ENCODE measurements at places on chromosomes 5 and 9.

- no peak for DNase-seq
Observed at GRCh38 chr5:93594591-93595419, 11.8 kb downstream of the NR2F1 start.

DNA sequence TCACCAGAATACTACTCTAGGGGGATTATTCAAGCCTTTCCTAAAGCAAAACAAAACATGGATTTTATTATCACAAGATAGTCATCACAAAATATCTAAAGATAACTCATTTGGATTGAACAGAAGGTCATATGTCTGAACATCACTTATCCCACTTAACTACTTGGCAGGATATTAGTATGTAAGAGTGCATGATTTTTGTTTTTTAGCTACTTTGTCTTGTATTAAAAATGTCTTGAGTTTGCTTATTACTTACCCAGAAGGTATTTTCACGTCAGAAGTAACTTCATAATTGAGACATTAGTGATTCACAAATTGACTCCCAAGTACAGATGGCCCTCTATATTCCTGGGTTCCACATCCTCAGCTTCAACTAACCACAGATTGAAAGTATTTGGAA, 113.8 kb downstream of the TLE4 start:
- no peak for DNase-seq

DNA sequence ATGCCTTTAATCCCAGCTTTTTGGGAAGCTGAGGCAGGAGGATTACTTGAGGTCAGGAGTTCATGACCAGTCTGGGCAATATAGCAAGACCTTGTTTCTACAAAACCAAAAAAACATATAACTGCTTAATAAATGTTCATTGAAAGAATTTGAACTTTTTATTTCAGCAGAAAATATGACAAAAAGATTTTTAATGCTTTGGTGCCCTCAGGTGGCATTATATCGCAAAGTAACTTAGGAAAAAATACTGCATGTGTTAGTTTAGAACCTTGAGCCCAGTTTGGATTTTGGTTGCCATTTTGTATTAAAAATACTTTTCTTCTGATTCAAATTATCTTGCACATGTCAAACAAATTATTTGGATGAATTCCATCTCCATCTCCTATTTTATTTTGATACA, 103.2 kb downstream of the GPBP1 start:
- DNase-seq = no peak

DNA sequence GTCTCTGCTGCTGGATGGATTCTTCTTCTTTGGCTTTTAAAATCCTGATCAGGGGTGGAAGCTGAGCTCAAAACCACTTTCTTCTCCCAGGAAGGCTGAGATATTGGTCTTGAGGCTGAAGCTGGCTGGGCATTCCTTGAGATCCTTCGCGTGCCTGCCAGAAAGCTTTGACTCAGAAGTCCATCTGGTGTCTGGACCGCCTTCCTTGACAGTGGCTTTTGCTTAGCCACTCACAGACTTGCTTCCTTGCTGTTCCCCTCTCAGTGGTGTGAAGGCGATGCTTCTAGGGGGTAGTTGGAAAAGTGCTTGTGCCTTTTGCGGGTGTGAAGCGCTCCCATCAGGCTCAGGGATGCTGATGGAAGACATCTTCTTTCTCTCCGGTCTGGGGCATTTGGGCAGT, 45.9 kb downstream of the RGS3 start:
- no peak for DNase-seq

GRCh38 chr5:99795031-99795430, 740.1 kb upstream of the FAM174A start:
- DNase-seq = no peak

DNA sequence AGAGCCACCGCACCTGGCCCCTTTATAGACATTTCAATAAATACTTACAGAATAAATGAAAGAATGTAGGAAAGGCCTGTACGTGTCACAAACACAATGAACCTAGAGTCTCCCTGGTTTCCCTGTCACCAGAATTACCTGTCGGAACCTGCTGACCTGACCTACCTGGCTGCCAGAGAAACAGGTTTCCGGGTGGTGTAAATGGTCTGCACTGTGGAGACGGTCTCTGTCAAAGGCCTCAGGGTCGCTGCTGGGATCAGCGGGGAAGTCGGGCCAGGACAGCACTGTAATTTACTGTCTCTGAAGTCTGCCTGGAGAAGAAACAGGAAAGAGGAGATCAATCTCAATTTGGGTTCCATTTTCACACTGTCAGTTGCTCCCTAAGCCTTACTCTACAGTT, 9.3 kb upstream of the FRRS1L start:
- no peak for DNase-seq

GRCh38 chr9:98610211-98610610, 98.5 kb downstream of the GABBR2 start:
- DNase-seq = no peak

- DNase-seq = peak; percentile 59
Observed at GRCh38 chr5:6188344-6188743, 190.0 kb downstream of the MED10 start.

GRCh38 chr5:156595132-156595787, 254.8 kb upstream of the PPP1R2B start:
- DNase-seq = no peak

DNA sequence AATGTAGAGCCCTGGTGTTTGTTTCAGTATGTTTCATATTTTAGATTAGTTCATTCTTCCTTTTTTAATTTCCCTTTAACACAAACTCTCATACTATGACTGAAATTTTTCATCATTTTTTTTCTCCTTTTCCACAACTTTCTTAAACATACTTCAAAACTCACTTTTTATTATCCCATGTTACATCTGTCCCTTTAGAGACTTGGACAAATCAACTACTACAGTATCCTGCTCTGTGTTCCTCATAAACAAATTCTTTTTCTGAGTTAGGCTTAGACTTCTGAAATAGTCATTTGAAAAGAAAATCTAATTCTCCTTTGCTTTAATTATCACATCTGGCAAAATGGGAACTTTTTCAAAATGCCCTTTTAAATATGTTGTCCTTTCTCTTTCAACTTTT, 15.3 kb downstream of the MATR3 start:
- DNase-seq = no peak

- no peak for DNase-seq
Observed at GRCh38 chr5:116386633-116387032, 188.0 kb downstream of the SEMA6A start.

DNA sequence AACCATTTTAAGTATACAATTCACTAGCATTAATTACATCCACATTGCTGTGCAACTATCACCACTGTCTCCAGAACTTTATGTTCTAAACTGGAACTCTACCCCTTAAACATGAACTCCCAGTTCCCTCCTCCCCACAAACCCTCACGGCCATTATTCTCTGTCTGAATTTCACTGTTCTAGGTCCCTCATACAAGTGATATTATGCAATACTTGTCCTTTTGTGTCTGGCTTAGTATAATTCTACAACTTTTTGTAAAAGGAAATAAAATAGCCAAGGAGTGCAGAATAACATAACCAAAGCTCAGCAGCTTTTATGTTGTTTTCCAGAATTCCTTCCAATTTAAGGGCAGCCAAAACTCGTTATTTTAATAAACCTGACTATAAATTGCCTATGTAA, 53.2 kb downstream of the NAA35 start:
- no peak for DNase-seq

GRCh38 chr5:173925449-173926071, 37.4 kb downstream of the CPEB4 start:
- peak; percentile 16 for DNase-seq

DNA sequence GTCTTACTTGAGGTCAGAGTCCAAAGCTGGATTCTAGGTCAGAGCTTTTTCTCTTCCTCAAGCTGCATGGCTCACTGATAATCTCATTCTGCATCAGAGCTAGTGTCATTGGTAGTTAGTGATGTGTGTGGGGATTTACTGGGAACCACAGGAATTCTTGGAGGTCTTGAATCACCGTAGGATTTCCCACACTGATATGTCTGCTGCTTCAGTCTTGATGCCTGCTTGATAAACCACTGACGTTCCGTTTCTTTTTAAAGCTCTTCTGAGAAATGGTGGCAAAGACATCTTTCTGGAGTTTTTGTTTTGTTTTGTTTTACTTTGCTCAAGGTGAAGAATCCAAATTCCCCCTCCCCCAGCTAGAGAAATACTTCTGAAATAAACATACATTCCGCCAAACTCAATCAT, 1.2 kb upstream of the GARIN3 start:
- DNase-seq = peak; percentile 13

GRCh38 chr9:71820403-71820921, 52.1 kb upstream of the CEMIP2 start:
- no peak for DNase-seq

DNA sequence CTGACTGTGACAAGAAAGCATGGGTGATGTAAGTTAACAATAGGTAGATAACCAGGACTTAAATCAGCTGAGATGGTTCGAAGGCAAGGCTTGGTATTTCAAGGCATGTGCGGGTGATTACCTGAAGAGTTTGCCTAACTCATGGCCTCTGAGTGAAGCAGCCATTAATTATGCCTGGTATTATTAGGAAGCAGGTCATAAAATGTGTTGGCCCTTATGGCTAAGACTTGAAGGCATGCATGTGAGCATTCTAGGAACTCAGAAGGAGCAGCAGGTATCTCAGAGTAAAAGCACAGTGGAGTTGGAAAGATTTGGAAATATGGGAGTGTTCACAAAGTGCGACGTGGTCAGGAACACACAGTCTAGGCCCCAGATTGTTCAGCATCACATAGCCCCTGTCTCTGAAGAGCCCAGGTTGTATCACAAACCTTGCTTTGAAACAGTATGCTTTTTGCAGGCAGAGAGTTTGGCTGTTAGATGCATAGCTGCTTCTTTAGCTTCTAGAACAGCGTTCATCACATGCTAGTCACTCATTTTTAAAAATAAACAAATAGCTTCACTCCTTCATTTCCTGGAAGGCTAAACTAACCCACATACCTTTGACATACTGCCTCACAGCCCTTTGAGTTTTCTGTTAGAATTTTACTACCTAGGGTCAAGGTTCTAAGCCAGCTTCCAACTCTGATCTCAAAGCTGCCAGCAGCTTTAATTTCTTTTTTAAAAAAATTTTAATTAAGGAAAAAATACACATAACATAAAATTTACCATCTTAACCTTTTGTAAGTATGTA, 2.1 kb downstream of the HEXB start:
- DNase-seq = no peak

GRCh38 chr5:114265432-114266060, 96.3 kb upstream of the KCNN2 start:
- DNase-seq = no peak

GRCh38 chr9:108776920-108777639, 78.7 kb downstream of the ACTL7B start:
- no peak for DNase-seq

DNA sequence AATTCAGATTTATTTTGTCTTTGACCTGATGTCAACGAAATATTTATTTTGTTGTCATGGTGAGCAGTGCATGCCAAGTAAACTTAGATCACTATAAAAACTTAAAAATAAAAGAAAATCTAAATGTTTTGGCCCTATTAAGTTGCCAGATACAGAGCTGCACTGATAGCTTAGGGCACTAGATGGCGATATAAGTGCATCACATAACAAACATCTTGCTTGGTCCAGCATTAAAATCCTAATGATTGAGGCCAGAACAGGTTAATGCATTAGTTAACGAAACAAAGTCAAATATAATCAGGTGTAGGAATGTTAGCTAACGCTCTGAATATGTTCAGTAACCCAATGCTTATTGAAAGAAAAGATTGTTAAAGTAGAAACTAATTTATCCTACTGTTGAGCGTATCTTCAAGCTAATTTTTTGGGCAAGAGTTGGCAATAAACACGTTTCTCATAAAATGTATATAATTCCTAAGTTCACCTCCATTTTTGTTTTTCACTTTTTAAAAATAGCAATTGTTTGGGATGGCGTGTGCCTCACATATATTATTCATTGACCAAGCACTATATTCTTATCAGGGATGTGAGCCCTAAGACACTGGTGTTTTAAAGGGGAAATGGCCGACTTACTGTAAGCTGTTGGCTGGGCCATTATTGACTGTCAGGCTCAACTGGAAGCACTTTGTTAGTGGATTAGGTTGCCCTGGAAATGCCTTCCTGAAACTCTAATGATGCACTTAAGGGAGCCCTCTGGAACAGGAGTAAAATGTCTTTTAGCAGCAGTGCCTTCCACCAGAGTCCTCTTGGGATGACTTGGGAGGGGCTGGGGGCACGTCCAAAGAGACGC, 33.3 kb downstream of the KCTD16 start:
- DNase-seq = peak; percentile 32

DNA sequence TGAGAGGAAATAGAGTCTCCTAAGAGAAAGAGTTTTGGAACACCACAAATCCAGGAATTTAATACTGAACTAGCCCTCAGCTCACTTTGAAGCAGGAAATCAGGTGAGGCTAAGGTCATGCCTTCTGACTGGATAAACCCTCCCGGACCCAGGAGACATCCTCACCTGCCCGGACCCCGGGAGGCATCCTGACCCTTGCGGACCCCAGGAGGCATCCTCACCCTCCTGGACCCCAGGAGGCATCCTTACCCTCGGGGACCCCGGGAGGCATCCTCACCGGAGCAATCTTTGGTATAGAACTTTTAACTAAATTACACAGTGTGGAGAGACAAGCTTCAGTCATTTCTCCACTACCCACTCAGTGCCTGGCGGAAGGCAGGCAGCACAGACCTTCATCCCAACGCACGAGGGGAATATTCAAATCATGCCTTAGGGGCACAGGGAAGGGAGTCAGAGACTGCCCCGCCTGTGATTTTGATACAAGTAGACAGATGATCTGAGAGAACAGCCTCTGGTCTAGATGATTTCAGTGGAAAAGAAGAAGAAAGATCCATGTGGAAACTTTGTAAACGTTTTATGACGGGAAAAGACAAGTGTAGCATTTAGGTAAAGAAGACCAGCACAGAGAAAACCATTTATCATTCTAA, 21.3 kb downstream of the STXBP1 start:
- no peak for DNase-seq

DNA sequence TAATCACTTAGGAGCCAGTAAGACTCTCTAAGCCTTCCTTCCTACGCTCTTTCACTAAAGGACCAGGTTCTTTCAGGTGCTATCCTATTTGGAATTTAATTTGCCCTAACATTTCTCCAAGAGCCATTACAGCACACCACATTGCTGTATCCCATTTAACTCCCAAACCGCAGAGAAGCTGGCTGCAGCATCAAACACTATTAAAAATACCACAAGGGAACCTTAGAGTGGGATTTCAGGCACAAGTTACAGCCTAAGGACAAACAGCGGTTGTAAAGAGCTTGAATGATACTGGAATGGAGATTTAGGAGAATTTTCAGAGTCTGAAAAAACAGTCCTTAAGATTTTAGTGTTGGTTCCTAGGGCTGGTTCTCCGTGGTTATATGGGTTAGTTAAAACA, 566.4 kb downstream of the RAB3C start:
- DNase-seq = no peak

DNA sequence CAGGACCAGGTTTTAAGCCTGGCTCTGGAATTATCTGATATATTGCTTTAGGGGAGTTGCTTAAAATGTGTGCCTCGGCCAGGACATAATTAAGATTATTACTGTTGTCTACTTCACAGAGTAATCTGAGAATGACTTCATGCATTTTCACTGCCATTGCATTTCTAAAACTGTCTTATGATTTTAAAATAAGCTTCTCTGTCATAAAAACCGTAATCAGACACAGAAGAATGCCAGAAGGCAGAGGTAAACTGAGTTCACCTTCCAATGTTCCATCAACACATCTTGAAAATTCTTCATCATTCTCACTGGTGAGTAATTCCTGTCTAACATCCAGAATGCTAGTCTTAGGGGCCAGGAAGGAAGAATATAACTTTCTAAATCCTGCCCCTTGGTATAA, 47.1 kb downstream of the ISOC1 start:
- DNase-seq = no peak

Measured in germinal center (tissue), 1 donor.